NCI-H524 treated with DMSO at 0.1 percent for 48 hours (cell line): ENCODE measurements at places on chromosomes 1 and 21.
A peak's percentile ranks its signal among the peaks of the same experiment; 100 is the strongest.

GRCh38 chr1:240555524-240555923 lies 56.4 kb downstream of the GREM2 start:
- DNase-seq = no peak

- DNase-seq = no peak
Observed at GRCh38 chr1:154157520-154158306, 2.8 kb upstream of the NUP210L start.

- DNase-seq = no peak
Observed at GRCh38 chr1:13675151-13675651, 24.8 kb upstream of the PRDM2 start.

GRCh38 chr21:45267390-45267760 lies 20.3 kb downstream of the POFUT2 start:
- DNase-seq = no peak

GRCh38 chr1:93735722-93736121 lies 54.1 kb upstream of the BCAR3 start:
- DNase-seq = no peak

GRCh38 chr1:37752583-37753471 lies 12.1 kb downstream of the EPHA10 start:
- no peak for DNase-seq

- no peak for DNase-seq
Observed at GRCh38 chr1:230085178-230085515, 18.1 kb downstream of the GALNT2 start.

GRCh38 chr1:205144751-205145150 lies 23.0 kb upstream of the RBBP5 start:
- no peak for DNase-seq

- DNase-seq = no peak
Observed at GRCh38 chr1:87521452-87521851, 192.8 kb downstream of the LMO4 start.

- DNase-seq = no peak
Observed at GRCh38 chr1:83619170-83619896, 379.6 kb downstream of the TTLL7 start.

- DNase-seq = no peak
Observed at GRCh38 chr1:5827516-5827915, 164.7 kb downstream of the NPHP4 start.

DNA sequence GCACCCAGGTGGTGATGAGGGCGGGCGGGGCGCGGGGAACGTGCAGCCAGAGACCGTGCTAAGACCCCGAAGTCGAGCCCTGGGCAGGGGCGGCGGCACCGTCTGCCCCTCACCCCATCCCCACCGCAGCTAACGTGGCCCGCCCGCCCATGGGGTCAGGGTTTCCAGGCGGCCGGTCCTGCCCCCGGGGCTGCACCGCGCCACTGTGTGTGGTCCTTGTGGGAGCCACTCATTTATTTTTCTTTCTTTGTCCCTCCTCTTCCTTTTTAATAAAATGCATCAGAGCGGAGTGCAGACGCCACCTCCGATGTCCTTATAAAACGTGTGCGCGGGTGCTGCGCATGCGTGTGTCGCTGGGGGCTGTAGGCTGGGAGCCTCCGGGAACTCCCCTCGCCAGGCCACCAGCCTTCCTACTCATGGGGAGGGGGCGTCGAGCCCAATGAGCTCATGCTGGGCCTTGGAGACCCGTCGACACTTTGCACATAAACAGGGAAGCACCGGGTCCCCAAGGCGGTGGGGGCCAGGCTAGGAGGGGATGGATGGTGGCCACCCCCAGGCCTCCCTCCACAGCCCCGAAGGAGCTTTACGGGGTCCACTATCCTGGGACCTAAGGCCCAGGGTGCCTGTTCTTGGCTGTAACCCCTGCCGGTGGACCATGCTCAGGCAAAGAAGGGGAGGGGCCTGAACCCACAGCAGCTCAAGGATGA lies 59.9 kb downstream of the WNT9A start:
- no peak for DNase-seq

DNA sequence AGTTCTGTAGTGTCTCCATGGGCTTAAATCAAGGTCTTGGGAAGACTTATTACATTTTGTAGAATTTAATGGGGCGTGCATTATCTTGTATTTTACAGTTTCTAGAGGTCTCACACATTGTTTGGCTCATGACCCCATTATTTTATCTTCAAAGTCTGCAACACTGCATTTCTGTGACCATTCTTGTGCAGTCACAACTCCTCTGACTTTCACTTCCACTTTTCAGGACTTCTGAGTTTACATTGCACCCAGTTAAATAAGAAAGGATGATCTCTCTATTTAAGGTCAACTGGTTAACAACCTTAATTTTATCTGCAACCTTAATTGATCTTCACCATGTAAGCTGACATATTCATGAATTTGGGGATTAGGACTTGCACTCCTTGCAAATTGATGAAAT lies 1186.6 kb downstream of the MRPL39 start:
- no peak for DNase-seq

GRCh38 chr1:245872475-245872874 lies 634.6 kb downstream of the SMYD3 start:
- DNase-seq = no peak

DNA sequence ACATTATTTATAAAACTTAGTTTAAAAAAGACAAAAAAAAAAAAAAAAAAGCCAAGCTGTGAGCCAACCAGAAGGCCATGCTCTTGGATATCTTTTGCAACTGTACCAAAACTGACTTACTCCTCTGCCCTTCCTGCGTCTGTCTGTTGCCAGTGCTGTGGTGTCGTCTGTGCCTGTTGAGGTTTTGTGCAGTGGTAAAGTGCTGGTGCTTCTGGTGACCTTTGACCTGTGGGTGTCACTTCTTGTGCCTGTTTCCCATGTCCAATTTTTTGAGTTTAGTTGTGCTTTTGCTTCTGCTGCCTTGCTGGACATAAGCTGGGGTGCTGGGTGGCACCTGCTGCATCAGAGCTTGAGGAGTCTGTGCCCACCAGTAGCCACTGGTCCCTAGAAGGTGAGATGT lies 41.4 kb downstream of the RNF187 start:
- no peak for DNase-seq

- DNase-seq = peak; percentile 56
Observed at GRCh38 chr1:220999872-221000863, 120.9 kb downstream of the HLX start.

DNA sequence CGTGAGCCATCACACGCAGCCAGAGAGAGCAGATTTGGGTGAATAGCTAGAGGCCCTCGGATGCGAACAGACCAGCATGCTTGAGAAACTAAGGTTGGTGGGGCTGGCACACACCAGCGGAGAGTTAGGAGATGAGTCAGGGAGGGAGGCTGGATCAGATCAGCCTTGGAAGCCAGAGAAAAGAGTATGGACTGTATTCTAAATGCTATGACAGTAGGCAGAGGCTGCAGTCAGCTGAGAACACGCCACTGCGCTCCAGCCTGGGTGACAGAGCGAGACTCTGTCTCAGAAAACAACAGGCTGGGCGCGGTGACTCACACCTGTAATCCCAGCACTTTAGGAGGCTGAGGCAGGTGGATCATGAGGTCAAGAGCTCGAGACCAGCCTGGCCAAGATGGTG lies 4.0 kb upstream of the PLEKHM2 start:
- no peak for DNase-seq

DNA sequence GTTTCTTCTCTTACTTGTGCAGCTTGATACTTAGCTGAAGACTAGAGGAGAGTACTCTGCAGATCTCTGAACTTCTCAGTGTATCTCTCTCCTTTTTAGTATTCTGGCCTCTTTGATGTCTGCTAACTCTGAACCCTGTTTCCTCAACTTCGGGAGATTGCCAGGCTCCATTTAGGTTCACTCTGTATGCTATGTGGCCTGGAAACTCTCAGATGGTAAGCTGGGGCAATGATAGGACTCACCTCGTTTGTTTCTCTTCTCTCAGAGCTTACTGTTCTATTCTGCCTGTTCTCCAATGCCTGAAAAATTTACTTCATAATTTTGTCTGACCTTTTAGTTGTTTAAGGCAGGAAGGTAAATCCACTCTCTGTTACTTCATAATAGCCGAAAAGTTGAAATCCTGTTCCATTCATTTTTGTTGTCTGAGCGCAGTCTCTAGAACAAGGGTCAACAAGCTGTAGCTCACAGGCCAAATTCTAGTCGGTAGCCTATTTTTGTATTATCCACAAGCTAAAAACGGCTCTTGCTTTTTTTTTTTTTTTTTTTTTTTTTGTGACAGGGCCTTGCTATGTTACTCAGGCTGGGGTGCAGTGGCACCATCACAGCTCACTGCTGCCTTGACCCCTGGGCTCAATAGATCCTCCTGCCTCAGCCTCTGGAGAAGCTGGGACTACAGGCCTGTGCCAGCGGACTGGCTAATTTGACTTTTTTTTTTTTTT lies 33.3 kb downstream of the ZMYM4 start:
- no peak for DNase-seq

- peak; percentile 39 for DNase-seq
Observed at GRCh38 chr1:25594971-25595370, 21.6 kb upstream of the MAN1C1 start.

DNA sequence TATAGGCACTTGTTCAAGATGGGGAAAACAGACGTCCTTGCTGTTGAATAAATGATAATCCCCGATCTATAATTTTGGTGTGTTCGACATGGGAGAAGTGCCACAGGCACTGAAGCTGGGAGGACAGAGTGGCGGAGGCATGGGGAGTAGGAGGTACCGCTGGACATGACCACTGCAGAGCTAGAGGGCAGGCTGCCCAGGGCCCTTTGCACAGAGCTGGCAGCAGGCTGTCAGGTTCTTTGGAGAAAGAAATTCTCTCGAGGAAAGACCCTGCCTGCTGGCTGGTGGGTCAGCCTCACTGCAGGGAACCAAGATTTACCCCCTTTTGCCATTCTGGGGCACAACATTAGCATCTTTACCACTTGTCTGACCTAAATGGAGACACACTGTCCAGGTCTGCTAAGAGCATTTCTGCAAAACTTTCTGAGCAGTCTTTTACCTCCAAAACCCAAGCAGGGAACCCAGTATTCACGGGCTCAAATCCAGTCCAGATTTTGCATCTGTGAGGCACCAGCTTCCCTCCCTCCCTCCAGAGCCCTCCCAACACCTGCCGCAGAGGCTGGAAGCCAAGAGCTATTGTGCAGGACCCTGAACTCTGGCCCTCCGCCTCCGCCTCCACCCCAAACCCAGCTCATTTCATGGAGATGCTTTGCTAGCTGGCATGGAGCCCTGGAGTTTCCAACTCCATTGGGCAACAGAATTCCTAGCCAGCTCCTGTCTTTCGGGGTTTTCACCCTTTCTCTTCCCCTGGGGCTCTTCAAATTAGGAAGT lies 142.3 kb downstream of the PLXNA2 start:
- peak; percentile 49 for DNase-seq

- DNase-seq = no peak
Observed at GRCh38 chr1:3868464-3869006, 11.3 kb downstream of the DFFB start.

- no peak for DNase-seq
Observed at GRCh38 chr21:33552093-33552998, 9.5 kb downstream of the SON start.

- no peak for DNase-seq
Observed at GRCh38 chr1:225644666-225645065, 8.3 kb downstream of the ENAH start.

- peak; percentile 91 for DNase-seq
Observed at GRCh38 chr1:231750296-231750695, 123.7 kb downstream of the DISC1 start.

DNA sequence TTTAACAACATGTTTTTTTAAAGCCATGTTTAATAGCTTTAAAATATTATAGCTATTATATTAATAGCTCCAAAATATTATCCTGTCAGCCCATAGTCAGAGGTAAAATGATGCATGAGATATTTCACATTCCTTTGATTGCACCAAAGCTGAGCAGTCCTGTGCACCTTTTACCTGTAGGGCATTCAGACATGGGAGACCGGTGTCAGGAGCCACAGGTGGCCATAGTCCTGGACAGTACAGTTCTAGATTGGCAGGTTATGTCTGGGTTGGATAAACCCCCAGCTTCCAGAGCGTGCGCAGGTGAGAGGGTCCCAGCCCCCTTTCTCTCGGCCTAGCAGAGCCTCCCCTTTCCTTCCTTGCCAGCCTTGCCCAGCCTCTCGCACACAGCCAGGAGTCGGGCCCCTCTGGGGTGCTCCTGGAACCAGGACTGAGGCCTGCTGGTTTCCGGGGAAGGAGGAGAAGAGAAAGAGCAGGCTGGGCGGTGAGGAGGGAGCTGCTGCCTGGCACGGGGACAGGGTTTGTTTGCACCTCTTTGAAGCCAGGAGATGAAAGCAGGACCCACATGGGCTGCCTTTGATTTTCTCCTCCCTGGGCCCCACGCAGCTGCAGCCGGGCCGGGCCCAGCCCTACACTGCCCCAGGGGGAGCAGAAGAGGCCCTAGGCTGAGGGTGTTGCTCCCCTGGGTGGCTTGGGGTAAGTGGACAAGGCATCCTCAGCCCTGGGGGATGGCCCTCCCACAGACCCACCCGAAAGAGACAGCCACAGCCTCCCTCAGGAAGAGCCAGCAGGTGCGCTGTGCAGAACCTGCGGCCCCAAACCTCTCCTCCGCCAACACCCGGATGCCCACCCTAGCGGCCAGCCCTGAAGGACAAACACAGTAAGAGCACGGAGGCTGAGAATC lies 75.2 kb upstream of the TARDBP start:
- DNase-seq = no peak

GRCh38 chr1:39877231-39877778 lies 6.0 kb downstream of the TRIT1 start:
- DNase-seq = no peak

DNA sequence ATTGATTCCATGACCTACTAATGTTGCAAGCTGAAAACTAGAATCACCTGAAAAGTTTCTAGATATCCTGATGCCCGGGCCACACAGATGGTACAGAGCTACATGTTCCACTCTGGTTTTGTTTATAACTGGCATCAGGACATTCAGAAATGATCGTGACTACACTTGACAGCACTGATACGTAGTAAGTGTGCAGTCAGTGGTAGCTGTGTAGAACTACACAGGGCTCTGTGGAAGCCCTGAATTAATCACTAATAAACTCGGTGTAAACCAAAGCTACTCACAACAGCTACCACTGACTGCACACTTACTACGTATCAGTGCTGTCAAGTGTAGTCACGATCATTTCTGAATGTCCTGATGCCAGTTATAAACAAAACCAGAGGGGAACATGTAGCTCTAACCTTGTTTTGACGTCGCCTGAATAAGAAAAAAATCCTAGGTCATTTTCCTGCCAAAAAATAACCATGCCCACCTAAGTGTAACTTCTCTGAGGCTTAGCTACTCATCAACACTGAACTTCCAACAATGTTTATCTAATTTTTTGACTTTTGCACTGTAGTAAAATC lies 149.7 kb downstream of the TGFBR3 start:
- no peak for DNase-seq

GRCh38 chr1:26335774-26336476 lies 18.0 kb downstream of the CRYBG2 start:
- DNase-seq = no peak

GRCh38 chr1:56545711-56546110 lies 33.7 kb downstream of the PLPP3 start:
- DNase-seq = no peak

- DNase-seq = no peak
Observed at GRCh38 chr1:179012038-179012437, 13.7 kb upstream of the FAM20B start.
